GM12892 (cell line): ENCODE measurements at places on chromosomes 3 and 15.
A peak's percentile ranks its signal among the peaks of the same experiment; 100 is the strongest.

- DNase-seq: no peak
Observed at GRCh38 chr3:33231756-33232465, 13.3 kb upstream of the SUSD5 start.

DNA sequence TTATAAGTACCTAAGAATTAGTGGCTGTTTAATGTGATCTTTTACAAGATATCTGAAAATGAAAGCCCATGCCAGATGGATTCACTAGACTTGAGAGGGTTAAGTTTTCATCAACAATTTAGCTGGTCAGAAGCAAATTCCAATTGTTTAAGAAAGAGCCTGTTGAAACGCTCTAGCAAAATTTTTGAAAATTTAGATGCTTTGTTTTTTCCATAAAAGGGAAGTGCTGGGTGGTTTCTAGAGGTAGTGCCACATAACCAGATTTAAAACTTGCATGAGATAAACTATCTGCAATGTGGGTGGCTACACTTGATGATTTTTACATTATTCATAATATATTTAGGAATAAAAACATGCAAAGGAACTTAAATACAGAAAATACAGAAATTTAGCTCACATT lies 48.5 kb upstream of the SKIL start:
- no peak for DNase-seq

- DNase-seq: peak; percentile 12
Observed at GRCh38 chr3:106457281-106458180, 588.7 kb upstream of the CBLB start.

- no peak for DNase-seq
Observed at GRCh38 chr3:14849638-14850230, 31.0 kb downstream of the FGD5 start.

DNA sequence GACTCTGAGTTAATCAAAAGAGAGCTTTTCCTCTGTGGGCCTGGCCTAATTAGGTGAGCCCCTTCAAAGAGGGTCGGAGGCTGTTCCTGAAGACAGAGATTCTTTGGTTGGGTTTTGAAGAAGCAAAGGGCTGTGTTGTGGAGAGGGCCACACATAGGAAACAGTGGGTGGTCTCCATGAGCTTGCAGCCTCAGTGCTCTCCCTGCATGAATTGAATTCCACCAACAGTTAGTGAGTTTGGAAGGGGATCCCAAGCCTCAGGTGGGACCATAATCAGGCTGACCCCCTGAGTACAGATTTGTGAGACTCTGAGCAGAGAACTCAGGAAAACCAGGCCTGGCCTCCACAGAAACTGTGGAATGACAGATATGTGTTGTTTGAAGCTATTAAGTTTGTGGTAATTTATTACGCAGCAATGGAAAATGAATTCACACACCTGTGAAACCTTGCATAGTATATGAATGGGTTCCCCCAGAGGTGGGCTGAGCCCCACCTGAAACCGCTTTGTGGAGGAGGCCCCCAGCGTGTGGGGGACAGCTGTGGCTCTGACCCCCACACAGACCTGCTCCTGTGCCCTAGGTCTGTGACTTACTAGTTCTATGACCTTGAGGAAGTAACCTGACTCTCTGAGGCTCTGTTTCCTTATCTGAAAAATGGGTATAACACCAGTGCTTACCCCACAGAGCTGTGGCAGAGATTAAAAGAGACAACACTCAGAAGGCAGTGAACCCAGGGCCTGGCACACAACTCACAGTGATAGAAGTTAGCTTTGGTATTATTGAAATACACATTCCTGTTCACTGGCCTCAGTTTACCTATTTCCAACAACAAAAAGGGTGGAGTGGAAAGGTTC lies 431.3 kb downstream of the FOXP1 start:
- no peak for DNase-seq

DNA sequence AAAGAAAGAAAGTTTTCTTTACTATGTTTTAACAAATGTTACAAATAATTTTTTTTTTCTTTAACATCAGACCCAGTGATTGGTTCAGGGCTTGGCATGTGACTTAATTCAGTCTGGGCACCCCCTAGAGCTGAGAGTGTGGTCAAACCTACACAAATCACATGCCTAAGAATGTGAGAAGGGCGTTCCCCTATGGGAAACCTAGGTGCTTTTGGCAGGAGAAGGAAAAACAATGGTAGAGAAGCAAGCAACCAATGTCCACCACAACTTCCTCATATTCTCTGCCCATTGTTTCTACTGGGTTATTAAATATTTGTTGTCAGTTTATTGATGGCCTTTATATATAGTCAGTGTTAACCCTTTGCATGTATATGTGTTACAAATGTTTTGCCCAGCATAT lies 21.4 kb upstream of the PIAS1 start:
- DNase-seq: no peak

- DNase-seq: no peak
Observed at GRCh38 chr15:69086427-69087204, 72.1 kb downstream of the NOX5 start.

DNA sequence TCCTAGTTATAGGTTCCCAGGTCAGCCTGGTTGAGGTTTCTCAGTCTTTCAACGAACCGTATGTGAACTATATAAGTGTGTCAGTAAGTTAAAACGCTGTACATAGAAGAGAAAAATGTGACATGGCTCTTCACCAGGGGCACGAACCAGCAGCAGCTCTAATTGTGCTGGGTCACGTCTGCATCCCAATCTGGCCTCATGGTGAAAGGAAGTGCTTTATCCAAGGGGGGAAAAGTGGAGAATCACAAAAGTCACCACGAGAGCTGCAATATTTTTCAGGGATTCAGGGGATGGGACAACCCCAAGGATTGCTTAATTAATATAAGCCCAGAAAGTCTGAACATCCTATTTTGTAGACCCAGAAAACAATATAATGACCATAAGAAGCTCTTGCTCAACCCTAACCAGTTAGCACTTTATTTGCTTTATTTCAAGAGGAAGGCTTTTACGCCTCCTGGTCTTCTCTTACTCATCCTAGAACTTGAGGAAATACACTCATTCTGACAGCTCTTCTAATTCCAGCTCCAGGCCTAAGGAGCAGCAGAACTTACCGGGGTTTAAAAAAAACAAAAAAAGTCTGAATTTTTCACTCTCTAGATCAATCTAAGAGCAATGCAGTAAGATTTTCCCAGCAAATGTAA lies 16.5 kb downstream of the ANXA2 start:
- DNase-seq: no peak
